ENCODE measurements at places on chromosomes 12 and 14.

GRCh38 chr14:39812532-39813320 is 380.5 kb upstream of the FBXO33 start:
- no peak for DNase-seq

DNA sequence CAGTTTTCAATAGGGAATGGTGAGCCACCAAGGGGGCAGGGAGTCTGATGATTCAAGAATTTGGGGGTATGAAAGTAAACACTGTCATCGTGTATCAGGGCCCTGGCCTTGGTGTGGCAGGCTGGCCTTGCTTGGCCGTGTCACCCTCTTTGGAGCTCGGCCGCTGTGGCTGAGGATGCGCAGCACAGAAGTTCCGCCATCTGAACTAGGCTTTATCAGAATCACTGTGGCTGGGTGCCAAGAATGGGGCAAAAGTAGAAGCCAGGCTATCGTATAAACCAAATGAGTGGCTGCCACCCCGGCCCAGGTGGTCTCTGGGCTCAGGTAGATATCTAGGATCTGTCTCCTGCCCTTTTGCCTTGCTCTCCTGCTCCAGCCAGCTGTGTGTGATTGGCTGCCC is 137.4 kb downstream of the PAPOLA start:
- DNase-seq = no peak

DNA sequence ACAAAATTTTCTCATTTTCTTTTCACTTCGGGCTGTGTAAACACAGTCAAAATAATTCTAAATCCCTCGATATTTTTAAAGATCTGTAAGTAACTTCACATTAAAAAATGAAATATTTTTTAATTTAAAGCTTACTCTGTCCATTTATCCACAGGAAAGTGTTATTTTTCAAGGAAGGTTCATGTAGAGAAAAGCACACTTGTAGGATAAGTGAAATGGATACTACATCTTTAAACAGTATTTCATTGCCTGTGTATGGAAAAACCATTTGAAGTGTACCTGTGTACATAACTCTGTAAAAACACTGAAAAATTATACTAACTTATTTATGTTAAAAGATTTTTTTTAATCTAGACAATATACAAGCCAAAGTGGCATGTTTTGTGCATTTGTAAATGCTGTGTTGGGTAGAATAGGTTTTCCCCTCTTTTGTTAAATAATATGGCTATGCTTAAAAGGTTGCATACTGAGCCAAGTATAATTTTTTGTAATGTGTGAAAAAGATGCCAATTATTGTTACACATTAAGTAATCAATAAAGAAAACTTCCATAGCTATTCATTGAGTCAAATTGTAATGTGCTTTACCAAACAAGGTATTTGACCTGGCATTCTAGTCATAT is 4.8 kb downstream of the CDKN1B start:
- DNase-seq = peak; percentile 23

DNA sequence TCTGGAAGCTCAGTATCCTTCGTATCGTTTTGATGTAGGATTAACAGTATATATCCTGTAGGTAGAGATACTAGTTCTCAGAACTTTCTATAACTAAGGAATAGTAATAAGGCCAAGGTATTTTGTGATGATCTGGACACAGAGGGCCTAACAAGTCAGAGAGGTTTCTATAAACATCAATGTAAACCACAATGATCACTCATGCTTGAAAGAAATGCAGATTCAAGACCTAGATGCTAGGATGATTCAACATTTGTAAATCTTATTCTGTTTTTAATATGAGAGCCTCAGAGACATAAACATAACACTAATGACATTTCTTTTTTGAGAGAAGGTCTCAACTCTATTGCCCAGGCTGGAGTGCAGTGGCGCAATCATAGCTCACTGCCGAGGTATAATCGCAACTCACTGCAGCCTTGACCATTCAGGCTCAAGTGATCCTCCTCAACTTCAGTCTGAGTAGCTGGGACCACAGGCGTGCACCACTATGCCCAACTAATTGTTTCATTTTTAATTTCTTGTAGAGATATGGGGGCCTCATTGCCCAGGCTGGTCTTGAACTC is 16.2 kb downstream of the SUPT16H start:
- no peak for DNase-seq

DNA sequence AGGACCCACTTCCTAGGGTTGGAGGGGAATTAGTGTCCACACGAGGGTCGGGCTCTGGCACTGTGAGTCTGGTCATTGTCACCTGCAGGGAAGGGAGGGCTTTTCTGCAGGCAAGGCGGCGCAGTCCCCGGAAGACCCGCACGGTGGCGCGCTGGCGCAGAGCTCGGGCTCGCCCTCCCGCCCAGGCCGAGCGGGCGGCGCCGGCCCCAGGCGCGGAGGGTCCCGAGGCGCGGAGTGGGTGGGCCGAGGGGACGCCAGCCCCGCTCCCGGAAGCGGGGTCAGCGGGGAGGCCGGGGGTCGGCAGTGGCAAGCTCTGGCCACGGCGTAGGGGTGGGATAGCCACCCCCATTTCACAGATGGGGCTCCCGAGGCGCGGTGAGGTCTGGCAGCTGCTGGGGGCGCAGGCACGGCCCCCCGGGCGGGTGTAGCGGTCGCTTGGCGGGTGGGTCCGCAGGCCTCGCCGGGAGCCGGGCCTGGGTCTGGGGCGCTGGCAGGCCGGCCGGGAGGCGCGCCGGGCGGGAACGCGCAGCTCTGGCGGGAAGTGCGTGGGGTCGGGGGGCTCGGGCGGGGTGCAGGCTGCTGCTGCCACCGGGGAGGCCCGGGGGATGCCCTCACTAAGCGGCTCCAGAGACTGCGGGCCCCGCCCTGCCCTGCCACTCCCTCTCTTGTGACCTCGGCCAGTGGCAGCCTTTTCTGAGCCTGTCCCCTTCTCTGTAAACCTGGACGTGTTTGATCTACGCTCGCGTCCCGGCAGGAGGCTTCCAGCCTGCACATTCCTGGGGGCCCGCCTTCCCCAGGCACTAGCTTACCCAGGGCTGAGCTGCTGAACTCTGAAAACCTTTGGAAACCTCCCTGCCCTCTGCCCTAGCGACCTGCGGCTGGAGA is 46.1 kb downstream of the CYP46A1 start:
- peak; percentile 19 for DNase-seq

DNA sequence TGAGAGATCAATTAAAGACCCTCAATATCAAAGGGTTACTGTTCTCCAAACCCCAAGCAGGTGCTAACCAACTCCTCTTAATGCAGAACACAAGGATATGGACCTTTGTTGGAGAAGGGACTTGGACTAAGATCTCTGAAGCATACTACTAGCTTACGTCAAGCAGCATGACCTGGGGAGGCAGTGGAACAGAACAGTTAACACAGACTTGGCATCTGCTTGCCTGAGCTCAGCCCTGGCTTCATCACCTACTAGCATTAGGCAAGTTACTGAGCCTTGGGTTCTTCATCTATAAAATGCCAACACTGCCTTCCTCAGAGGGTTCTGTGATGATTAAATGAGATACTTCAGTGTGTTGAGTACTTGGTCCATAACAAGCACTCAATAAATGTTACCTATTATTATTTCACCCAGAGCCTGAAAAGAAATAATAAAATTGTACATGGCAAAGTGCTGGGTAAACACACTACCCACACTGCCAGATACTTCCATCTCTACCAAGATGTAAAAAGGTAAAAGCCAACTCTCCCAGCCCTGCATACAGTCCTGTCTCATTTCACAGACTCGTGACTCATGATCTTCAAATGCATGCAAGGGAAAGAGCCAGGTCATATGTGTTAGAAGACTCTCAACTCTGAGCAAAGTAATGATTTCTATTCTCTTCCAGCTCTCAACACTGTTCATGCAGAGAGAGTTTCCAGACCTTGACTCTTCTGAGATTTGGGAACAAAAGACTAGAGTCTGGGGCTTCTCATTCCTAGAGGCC is 39.7 kb downstream of the FMNL3 start:
- DNase-seq = no peak

- no peak for DNase-seq
Observed at GRCh38 chr14:34214961-34215360, 247.1 kb downstream of the SPTSSA start.

- no peak for DNase-seq
Observed at GRCh38 chr14:51431741-51432140, 191.7 kb downstream of the TMX1 start.

GRCh38 chr12:125092108-125092871 is 27.1 kb downstream of the AACS start:
- DNase-seq = no peak

- no peak for DNase-seq
Observed at GRCh38 chr12:112916270-112916669, 9.5 kb downstream of the OAS1 start.

DNA sequence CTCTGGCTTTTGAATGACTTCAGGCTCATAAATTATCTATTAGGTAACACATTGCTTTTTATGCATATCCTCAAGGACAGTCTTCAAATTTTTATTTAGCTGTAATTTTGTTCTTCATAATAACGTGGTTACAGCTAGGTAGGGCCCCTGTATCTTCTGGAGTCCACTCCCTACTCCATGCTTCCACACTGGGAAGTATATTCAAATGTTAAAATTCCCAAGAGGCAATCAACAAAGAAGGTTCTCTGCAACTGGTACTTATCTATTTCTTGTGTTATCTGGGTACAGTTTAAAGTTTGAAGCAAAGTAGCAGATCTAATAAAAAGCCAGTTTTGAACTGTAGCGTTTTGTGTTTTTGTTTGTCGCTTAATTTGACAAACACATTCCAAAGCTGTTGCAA is 20.1 kb upstream of the BAZ1A start:
- no peak for DNase-seq

DNA sequence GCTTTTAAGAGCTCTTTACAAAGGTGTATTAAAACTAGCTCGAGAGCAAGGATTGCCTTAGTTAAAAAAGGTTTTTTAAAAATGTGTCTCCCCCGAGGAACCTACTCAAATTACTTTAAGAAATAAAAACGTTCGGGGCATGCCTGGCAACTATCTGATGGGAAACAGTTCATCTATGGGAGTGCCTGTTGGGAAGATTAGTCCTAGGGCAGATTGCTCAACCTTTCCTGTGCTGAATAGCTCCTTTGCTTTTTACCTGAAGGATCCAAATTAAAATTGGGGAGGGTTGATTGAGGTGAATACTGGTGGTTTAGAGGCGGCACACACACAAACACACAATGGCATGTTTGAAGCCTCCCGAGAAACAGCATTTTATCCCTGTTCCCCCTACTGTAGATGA is 541.4 kb upstream of the ATP2B1 start:
- DNase-seq = no peak

DNA sequence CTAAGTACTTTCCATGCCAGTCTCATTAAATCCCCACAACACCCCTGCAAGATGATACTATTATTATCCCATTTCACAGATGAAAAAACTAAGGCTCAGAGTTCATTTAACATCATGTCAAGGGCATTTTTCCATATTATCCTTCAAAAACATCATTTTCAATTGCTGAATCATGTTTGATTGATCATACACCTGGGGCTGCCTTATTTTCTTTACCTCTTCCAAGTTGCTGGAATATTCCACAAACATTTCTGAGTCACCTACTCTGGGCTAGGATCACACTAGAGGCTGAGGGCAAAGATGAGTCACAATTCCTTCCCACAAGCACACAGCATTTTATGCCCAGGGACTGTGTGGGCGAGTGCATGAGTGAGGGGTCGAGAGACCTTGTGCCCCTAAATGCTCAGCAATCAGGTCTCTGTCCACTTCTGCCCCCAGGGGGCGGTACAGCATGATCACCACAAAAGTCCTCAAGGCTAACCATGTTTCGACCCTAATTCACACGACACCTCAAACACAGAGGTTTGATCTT is 14.1 kb upstream of the TMEM119 start:
- peak; percentile 62 for DNase-seq

DNA sequence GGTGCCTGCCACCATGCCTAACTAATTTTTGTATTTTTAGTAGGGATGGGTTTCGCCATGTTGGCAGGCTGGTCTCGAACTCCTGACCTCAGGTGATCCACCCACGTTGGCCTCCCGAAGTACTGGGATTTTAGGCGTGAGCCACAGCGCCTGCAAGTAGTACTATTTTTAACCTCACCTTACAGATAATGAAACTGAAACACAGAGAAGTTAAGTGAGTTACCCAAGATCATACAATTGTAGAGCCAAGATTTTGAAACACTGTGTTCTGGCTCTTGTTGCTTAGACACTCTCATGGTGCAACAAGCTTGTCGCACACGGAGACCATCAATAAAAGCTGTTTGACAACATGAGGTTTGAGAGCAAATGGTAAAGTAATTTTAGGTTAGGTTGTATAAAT is 159.1 kb upstream of the LMNTD1 start:
- no peak for DNase-seq

GRCh38 chr14:74906925-74907521 is 16.0 kb downstream of the RPS6KL1 start:
- DNase-seq = no peak

- DNase-seq = peak; percentile 91
Observed at GRCh38 chr14:89137526-89138163, 279.4 kb downstream of the FOXN3 start.

DNA sequence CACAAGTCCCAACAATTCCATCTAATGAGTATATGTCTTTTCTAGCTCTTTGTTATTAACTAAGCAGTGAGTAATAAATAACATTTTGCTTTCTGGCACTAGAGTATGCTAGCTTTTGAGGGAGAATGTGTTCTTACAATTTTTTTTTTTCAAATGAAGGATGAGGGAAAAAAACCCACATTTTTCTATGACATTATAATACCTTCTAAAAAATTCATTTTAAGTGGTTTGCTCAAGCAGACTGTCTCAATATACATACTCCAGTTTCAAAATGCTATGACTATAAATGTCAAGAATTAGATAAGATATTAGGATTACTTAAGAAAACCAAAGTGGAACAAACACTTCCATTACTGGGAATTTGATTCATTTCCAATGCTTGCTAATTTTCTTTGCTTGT is 394.6 kb downstream of the C12orf75 start:
- no peak for DNase-seq

DNA sequence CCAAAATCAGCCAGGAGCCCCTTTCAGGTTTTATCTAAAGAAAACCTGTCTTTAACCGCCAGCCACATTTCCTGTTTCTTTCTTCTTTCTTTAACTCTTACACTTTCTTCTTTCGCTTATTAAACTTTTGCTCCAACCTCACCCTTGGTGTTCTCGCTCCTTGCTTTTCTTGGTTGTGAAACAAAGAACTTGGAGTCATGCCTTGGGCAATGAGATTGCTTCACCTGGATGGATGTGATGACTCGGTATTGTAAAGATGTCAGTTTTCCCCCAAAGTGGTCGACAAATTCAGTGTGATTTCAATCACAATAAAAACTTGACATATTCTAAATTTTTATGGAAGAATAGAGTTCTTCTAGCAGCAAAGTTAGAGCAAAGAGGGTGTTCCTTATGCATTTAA is 16.2 kb upstream of the TCL1A start:
- DNase-seq = no peak

DNA sequence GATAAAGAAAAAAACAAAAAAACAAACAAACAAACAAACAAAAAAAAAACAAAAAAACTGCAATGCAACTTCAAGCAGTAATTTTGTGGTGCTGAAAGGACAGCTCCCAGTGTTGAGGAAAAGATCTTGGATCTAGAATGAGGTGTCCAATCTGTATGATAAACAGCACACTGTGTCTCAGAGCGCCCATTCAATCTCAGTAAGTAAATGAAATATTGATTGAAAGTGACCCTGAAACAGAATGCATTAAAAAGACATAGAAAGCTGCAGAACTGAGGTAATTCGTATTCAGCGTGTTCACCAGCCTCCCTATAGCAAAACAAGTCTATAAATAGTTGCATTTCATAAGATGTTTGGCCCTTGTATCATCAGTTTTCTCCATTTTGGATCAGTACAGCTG is 153.0 kb downstream of the NOVA1 start:
- DNase-seq = peak; percentile 1

- no peak for DNase-seq
Observed at GRCh38 chr14:26959972-26960660, 362.3 kb upstream of the NOVA1 start.

GRCh38 chr12:12275874-12276273 is 9.0 kb upstream of the LRP6 start:
- DNase-seq = no peak

- no peak for DNase-seq
Observed at GRCh38 chr12:43283206-43283605, 268.8 kb downstream of the ADAMTS20 start.
